Stimulated activated CD8-positive, alpha-beta memory T cell treated with anti-CD3 and anti-CD28 coated beads, Interleukin-2, amount 100 ng/mL, for 1 hour (primary cell): ENCODE measurements at places on chromosomes 1 and 21.

DNA sequence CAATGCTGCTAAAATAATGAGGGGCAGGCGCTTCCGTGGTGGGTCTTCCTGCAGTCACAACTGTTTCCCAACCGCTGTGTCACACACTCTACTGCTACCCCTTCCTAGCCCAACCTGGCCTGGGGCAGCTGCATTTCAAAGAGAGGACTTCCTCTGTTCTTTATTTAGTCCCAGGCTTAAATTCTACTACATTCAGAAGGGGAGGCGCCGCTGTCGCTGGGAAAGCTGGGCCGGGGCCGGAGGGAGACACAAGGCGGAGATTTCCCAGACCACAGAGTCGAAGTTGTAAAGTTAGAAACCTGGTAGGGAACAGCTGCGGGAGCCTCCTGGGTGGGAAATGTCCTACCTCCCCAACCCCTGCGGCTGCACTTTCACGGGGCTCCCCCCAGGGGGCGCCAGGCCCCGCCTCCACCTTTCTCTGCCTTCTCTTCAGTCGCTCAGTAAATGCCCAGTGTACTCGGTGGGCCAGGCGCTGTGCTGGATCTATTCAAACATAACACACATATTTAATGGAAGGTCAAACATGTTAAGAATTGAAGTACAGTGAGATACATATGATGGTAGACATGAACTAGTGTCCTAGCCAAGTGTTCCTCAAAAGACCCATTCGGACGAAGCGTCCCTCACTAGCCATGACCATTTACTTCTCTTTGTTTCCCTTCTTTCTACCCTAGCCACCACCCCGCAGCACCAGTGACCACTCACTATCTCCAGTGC is 23.1 kb downstream of the DYRK3 start:
- no peak for DNase-seq

DNA sequence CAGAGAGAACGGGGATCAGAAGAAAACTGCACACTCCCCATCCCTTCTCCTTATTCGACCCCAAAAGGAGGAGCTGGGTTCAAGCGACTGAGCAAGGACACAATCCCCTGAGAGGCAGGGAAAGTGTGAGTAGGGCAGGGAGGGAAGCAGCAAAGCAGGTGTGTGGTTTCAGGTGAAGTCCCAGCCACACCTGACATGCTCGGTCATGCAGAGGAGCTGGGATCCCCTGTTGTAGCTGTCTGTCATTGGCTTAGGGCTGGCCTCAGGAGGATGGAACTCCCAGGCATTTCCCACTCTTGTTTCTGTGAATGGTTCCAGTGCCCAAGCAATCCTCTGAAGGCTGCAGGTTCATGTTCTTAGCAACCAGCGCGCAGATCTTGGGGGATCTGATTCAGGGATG is 150.7 kb downstream of the DSCAM start:
- no peak for DNase-seq

DNA sequence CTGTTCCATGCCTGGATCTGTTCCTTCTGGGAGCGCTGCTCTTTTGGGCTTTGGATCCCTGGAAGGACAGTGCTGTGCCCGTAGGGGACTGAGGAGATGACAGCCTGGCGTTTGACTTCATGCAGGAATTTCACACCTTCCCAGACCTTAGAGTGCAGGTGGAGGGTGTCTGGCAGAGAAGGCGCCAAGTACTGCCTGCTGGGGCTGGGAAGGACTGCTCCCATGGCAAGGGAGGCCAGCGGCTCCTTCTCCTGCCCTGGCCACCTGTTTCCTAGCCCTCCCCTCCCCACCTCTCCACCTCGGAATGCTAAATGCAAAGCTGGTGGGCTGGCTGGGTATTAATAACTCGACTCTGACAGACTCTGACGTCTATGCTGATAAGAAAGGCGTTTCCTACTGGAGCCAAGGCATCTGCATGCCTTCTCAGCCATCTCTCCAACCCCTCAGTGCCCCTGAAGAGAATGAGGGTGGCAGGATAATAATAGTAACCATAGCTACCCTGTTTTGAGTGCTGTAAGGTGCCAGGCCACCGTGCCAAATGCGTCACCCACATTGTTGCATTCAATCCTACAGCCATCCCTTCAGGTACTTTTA is 17.5 kb upstream of the PDIK1L start:
- no peak for DNase-seq

DNA sequence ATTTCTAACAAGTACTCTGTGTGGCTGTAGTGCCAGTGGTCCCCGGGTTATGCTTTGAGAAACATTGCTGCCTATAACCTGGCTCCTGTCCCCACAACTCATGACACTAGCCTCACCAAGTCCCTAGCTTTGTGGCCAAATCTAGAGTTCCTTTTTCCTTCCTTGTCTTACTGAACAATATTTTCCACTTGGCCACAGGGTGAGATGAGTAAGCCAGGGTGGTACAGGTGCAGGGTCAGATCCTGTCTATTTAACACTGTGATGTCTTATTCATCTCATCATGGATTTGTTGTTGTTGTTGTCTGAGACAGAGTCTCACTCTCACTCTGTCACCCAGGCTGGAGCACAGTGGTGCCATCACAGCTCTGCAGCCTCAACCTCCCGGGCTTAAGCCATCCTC is 18.6 kb downstream of the ARMH1 start:
- DNase-seq = no peak

DNA sequence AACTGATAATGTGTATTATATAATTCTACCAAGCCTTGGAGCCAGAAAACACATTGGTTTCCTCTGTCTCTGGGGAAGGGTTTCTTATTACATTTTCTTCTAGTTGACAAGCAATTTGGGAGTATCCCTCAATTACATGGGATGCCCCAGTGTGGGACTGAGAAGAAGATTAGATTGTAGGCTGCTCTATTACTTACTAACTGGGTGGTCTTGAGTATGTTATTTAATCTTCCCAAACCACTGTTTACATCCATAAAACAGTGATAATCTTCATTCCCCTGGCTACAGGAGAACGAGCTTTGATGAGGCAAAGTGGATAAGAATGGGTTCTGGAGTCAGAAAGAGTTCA is 105.8 kb downstream of the TSEN15 start:
- no peak for DNase-seq

GRCh38 chr1:54163051-54163450 is 10.3 kb upstream of the CDCP2 start:
- DNase-seq = no peak

DNA sequence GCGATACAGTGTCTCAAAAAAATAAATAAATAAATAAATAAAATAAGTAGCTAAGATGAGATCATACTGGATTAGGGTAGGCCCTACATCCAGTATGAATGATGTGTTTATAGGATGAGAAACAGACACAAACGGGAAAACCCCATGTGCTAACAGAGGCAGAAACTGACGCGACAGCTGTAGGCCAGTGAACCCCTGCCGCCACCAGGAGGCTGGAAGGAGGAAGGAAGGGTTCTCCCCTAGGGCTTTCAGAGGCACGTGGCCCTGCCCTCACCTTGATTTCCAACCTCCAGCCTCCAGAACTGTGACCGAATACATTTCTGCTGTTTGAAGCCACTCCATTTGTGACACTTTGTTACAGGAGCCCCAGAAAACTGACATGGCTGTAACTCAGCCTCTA is 38.5 kb downstream of the CHD5 start:
- no peak for DNase-seq

- DNase-seq = no peak
Observed at GRCh38 chr21:24826822-24827221, 780.5 kb downstream of the MRPL39 start.

DNA sequence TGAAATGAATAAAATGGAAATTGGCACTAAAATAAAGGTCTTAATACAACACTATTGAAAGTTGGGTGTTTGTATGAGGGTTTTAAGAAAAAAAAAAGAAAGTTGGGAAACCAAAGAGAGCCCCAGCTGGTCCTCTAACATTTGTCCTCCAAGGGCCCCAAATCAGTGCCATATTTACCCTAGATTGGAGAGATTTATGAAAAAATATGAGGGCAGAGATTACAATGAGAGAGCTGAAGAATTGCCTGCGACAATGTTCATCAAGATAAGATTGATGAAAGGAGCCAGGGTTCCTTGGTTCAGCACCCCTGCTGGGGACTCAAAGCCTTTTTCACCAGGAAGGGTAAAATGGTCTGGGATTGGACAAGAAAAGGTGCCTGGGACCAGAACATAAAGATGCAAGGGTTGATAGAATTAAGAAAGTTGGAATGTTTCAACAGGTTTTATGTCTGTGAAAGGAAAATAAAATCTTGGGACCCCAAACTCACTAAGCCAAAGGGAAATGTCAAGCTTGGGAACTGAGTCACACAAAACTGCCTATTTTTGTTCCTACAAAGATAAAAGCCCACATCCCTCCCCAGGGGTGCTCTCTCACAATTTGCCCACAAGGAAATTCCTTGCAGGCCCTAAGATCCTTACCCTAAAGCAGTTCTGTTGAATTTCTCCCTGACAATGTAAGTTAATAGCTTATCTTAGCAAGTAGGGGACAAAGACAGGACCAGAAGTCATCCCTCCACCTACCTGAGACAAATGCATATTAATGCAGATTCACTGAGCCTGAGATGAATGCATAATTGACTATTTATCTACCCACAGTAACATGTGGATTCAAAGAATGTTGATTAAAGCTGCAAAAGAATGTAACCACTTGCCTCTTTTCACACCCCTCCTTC is 26.8 kb downstream of the CBR1 start:
- DNase-seq = no peak

DNA sequence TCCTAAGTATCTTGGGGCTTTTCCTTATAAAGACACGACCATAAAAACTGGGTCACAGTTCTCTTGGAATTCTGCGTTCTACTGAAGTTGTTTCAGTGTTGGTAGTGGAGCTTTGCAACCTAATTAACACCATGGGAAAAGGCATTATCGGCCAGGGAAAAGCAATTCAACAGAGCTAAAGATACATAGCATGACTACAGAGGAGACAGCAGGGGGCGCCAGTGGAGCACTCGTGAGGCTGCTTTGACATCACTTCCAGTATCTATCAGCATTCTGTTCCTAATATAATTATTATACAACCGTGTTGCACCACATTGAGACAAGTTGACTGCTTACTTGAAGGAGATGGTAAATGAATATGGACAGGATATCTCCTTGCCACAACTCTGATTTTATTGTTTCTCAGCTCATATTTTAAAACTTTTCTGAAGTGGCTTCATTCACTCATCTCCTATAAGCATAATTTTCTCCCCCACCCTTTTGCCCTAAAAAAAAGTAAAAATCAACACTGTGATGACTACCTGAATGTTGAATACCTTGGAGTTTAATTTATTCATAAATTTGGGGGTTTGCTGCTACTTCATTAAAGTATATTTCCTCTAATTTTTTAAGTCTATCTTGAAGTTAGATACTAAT is 39.4 kb downstream of the ZP4 start:
- DNase-seq = no peak

- no peak for DNase-seq
Observed at GRCh38 chr1:221760911-221761310, 19.0 kb upstream of the DUSP10 start.

GRCh38 chr1:173052681-173053196 is 2.0 kb upstream of the TNFSF18 start:
- DNase-seq = no peak

DNA sequence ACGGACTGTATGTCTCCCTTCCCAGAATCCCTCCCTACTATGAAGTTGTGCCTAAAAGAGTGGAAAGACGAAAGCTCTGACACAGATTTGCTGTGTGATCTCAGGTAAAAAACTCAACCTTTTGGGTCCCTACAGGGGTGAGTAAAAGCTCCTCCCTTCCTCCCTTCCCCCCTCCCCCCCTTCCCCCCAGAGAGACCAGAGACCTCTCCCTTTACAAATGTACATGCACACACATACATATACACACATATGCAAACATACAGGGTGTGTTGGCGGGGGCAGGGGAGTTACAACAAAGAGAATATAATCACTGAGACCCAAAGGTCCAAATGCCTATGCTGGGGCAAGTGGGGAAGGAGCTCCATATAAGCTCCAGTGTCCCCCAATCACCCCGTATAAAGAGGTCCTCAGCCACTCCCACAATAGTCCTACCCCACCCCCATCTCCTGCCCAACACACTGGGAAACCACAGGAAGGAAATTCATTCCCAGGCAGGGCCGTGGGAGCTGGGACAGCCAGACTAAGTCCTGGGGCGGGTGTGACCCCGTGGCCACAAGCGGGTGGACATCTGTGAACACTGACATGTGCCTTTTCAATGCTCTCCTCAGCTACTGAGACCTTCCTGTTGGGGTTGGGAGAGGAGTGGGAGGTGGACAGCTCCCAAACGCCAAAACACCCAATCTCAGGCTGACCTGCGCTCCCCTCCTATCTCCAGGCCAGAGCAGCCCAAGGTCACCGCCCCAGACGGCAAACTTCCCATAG is 2.0 kb downstream of the MEF2D start:
- DNase-seq = no peak

DNA sequence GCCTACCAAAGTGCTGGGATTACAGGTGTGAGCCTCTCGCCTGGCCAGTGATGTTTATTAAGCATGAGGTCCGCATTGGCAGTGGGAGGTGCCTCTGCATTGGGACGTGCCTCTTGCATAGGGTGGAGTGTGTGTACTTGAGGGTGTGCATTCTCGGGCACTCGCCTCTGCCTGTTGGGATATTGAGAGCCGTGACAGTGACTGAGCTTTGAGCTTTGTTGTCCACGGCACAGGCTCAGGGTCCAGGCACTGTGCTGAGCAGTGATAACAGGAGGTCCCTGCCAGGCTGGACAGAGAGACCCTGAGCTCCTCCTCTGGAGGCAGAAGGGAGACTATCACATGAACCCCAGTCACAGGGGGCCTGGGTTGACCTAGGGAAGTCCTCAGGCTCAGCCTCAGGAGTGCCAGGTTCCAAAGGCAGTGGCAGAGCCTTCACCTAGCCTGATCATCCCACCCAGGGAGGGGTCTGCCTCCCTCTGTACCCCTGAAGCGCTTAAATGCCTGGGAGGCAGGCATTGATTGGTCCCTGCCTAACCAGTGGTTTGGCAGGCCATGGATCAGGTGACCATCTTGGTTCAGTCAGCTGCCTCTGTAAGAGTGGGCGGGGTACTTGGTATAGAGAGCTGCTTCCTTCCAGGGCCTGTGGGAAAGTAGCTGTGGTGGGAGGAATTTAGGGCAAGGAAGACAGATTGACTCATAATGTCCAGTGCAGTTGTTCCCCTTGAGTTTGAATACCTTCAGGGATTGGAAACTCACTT is 213.8 kb upstream of the TMEM51 start:
- DNase-seq = no peak

DNA sequence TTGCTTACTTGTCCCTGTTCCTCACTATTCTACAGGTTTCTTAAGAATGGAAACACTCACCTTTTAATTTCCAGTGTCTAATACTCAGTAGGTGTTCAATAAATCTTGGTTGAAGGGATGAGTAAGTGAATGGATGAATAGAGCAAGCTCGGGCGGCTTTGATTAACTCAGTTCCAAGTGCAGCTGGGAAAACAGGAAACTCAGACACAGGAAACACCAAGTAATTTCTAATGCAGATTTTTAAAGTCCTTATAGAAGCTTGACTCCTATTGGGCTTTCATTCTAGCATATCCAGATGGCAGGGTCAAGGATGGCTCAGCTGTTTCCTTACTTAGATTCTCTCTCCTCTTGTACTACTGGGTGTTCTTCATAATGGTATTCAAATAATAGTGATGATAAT is 14.0 kb downstream of the CAMK1G start:
- DNase-seq = no peak

DNA sequence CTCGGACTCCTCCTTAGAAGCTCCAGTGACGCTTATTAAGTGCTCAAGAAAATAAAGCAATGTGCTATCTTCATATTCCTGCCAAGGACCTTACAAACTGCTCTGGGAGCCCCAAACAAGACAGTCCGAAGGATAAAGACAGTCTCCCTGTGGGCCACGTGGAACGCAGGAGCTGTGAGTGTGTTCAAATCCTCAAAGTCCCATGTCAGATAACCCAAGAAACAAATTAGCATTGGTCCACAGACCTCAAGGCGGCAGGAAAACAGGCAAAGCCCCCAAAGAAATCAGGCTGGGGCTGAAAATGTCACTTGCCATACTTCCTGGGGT is 3.0 kb upstream of the NAV1 start:
- DNase-seq = no peak
